ENCODE measurements at places on chromosomes 6 and 20.
A peak's percentile ranks its signal among the peaks of the same experiment; 100 is the strongest.

DNA sequence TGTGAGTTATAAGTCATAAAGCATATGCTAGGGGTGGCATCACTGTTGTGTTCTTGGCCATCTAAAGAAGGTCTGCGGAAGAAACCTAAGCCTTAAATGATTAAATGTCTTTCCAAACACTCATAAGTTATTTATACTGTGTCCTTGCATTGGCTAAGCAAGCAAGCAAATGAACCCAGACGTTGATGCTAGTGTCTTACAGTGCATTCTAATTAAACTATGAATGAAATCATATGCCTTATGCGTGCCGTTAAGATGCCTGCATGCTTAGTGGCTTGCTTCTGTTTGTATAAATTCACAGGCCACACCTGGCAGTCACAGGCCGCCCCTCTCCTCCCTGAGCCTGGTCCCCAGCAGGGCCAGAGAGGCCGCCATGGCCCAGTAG is 49.9 kb downstream of the RIN2 start:
- no peak for DNase-seq

DNA sequence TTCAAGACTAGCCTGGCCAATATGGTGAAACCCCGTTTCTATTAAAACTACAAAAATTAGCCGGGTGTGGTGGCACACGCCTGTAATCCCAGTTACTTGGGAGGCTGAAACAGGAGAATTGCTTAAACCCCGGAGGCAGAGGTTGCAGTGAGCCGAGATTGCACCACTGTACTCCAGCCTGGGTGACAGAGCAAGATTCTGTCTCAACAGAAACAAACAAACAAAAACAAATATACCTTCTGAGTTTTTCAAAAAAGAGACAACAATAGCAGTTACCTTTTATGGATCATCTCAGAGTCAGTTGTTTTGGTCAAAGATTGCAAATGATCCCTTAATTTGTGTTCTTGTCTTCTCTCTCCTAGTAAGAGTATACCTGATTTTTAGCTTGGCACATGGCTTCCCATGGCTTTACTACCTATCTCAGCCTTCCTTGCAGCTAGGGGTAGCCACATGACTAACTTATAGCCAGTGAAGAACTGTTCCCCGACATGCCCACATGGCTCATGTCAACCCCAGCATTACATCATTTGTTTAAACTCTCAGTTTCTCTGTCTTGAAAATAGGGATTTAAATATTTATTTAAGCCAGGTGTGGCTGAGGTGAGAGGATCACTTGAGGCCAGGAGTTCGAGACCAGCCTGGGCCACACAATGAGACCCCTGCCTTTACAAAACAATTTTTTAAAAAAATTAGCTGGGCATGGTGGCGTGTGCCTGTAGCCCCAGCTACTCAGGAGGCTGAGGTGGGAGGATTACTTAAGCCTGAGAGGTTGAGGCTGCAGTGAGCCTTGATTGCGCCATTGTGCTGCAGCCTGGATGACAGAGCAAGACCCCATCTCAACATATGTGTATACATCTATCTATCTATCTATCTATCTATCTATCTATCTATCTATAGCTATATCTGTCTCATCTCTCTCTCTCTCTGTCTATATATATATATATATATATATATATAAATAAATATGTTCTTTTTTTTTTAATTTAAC is 25.0 kb upstream of the SLC9A8 start:
- DNase-seq = no peak

GRCh38 chr6:35522660-35523658 is 10.3 kb upstream of the TULP1 start:
- peak; percentile 69 for DNase-seq

GRCh38 chr6:155181498-155181897 is 82.3 kb upstream of the CLDN20 start:
- no peak for DNase-seq

GRCh38 chr6:111294374-111294967 is 188.5 kb downstream of the REV3L start:
- no peak for DNase-seq

GRCh38 chr6:166435574-166435973 is 52.8 kb upstream of the MPC1 start:
- no peak for DNase-seq

GRCh38 chr6:5082487-5083306 is 2.4 kb upstream of the PPP1R3G start:
- DNase-seq = peak; percentile 77

- DNase-seq = peak; percentile 49
Observed at GRCh38 chr6:146948790-146949342, 255.4 kb upstream of the STXBP5 start.

- DNase-seq = peak; percentile 85
Observed at GRCh38 chr6:47047479-47048407, 5.6 kb upstream of the ADGRF1 start.

DNA sequence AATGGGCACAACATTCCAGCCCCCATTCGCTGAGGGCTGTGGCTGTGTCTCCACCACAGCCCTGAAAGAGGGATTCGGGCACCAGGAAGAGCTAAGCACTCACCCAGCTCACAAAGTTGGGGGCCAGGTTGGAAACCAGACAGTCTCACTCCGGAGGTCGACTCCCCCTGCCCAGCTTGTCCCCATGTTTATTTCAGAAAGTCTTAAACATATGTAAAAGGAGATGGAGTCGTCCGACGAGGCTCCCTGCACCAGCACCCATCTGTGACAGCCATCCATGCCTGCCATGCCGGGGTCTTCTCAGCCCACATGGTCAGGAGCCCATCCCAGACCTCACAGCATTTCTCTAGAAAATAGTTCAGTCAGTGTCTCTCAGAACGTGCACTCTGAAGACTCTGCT is 63.6 kb upstream of the STX16 start:
- DNase-seq = no peak

DNA sequence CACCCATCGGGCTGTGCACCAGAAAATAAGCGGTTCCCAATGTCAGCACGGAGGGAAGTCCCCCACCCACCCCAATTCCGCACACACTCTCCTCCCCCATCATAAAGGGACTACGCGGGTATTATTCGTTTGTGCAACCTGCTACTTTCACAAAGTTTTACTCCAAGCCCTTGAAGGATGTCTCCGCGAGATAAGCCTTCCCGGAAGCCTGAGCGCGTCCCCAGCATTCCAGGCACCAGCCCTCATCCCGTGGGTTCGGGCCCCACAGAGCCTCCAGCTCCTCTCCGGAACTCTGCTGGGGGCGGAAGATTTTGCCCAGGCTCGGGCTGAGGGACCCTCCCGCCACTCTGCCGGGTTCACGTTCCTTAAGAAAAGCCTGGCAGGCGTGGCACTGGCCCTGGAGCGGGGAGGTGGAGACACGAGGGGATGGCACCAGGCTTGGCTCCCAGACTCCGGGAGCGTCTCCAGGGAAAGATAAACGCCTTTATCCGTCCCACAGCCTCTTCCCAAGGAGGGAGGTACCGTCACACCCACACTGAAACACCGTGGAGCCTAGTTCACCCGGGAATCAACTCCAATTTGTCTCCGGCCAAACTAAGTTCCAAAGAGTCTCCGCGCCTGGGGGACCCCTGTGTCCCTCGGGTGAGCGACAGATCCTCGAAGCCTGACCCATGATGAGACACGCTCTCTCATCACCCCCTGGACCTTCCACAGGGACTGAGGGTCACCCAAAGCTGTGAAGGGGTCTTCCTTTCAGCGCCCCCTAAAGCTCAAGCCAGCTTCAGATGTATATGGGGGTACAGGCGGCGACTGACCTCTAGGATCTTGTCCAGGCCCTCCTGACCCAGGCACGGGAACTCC is 934 bp downstream of the KCNK5 start:
- no peak for DNase-seq

DNA sequence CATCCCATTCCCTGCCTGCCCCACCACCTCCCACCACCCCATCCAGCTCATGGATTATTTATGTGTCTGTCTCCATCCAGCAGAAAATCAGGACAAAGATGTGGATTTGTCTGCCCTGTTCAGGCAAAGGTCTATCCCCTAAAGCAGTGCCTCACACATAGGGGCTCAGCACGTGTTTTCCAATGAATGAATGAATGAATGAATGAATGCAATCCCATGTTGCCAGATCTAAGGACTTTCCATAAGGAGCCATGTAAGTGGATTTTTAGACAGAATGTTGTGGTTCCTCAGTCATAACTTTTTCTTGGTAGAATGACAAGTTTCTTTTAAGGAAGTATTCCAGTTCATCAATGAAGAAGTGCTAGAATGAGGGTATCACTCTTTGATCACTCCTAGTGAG is 133.7 kb downstream of the RNASET2 start:
- DNase-seq = no peak

- DNase-seq = no peak
Observed at GRCh38 chr6:41049521-41049920, 3.5 kb upstream of the APOBEC2 start.

DNA sequence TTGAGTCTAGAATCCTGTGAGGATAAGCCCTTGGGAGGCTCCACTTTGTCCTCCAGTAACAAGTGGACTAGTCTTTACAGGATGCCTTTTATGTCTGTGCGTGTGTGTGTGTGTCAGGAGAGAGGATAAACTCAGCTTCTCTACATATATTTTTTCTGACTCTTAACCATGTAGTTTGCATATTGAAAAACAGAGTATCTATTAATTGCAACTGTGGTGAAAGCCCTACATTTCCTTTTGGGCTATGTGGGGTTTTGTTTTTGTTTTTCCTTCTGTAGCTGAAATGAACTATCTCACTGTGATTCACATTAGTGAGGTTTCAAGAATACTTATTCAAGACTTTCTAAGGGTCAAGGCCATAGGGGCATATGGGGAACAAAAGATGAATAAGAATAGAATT is 17.7 kb downstream of the TPBG start:
- no peak for DNase-seq

DNA sequence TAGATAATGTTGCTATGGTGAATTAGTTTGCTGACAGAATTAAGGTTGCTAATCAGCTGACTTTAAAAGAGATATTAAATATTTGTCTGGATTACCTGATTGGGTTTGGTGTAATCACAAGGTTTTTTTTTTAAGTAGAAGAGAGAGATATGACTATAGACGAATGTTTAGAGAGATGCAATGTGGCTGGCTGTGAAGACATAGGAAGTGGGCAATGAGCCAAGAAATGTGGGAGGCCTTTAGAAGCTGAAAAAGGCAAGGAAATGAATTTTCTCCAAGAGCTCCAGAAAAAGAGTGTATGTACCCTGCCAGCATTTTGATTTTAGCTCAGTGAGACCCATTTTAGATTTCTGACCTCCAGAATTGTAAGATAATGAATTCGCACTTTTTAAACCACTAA is 598.3 kb downstream of the PKHD1 start:
- no peak for DNase-seq

DNA sequence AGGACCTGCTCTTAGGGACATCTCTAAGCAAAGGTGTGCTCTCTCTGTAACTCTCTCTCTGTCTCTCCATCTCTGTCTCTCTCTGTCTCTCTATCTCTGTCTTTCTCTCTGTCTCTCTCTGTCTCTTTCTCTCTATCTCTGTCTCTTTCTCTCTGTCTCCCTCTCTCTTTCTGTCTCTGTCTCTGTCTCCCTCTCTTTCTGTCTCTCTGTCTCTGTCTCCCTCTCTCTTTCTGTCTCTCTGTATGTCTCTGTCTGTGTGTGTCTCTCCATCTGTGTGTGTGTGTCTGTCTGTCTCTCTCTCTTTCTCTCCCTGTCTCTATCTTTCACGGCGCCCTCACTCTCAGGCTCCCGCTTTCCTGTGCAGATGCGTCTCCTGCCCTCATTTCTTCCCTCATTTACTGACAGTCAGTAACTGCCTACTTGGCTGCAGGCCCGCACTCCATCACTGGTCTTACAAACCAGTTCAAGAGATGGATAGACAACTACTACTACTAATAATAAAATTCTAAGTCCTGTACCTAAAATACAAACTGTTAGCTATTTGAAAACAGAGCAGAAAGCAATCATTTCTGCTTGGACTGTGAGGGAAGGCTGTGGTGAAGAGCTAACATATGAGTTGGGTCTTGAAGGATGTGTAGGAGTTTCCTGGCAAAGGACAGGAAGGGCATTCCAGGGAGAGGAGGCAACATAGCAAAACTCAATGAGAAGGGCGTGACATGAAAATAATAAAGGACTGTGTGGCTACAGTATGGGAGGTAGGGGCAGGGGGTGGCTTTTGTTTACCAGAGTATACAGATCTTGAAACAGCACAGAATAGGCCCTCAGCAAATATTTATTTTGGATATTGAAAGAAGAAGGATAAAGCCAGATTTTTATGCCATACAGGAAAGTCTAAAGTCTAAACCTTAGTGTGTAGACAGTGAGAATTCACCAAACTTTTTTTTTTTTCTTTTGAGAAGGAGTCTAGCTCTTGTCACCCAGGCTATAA is 67.8 kb upstream of the TAB2 start:
- DNase-seq = peak; percentile 49

DNA sequence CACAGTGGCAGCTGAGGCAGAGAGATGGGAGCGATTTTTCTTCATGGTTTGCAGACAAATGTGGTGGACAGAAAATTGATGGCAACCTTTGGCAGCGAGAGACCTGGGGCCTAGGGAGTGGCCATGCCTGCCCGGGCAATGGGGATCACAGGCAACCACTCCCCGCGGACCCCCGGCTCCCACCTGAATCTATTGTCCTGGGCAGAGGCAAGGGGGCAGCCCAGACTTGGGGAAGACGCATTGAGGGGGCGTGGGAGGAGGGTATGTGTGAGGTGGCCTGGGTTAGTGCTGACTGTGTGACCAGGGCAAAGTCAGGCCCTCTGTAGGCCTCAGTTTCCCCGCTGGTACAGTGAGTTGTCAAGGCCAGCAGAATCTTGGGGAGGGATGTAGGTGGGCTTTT is 53.6 kb upstream of the BLCAP start:
- no peak for DNase-seq

GRCh38 chr6:82842721-82843120 is 222.9 kb downstream of the UBE3D start:
- peak; percentile 44 for DNase-seq

DNA sequence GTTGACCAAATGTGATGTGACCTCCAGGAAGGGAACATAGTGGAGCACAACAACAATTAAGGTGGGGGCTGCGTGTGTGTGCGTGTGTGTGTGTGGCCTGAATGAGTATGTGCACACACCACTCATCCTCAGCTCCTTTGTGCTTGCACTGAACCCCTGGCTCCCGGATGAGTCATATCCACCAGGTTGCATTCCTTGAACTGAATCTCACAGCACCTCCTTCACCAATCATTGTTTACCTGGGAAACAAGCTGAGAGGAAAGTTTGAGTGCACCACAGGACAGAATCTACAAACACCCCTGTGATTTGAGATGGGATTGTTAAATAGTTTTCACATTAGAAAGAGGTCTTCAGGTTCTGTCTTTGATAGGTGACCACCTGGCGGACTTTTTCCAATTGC is 33.7 kb upstream of the GPR6 start:
- DNase-seq = no peak

DNA sequence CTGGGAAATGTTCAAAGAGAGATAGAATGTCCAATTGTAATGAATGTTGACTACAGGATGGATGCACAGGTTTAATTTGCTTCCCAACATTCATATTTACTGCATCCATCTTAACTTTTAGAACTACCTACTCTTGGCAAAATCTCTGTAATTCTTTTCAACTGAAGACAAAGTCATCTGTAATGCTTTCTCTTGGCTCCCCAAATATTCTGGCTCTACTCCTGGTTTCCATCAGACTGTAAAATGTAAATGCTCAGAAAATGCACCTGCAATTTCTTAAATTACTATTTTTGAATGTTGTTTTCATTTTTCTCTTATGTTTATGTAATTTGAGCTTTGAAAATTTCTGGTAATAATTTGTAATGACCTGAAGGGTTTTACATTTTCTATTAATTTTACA is 480.8 kb upstream of the IMPG1 start:
- no peak for DNase-seq

GRCh38 chr20:78338-78737 is 9.1 kb upstream of the DEFB125 start:
- DNase-seq = no peak

Measured in fibroblast of pulmonary artery (primary cell).